ENCODE measurements at places on chromosomes 6 and 20. TPM values are rescaled to one million over a fixed set of nuclear protein-coding genes. Genes with fewer than 3 reads are reported as not detected.

- DNase-seq = no peak
Measured at GRCh38 chr6:157741321-157741947, 81.6 kb upstream of the SNX9 start.

- DNase-seq = no peak
Measured at GRCh38 chr20:34974246-34974645, 18.6 kb downstream of the MYH7B start.

GRCh38 chr6:89007209-89008000 is 44.0 kb upstream of the RNGTT start:
- no peak for DNase-seq

- peak; percentile 17 for DNase-seq
Measured at GRCh38 chr6:52362443-52363227, 684 bp downstream of the PAQR8 start.

DNA sequence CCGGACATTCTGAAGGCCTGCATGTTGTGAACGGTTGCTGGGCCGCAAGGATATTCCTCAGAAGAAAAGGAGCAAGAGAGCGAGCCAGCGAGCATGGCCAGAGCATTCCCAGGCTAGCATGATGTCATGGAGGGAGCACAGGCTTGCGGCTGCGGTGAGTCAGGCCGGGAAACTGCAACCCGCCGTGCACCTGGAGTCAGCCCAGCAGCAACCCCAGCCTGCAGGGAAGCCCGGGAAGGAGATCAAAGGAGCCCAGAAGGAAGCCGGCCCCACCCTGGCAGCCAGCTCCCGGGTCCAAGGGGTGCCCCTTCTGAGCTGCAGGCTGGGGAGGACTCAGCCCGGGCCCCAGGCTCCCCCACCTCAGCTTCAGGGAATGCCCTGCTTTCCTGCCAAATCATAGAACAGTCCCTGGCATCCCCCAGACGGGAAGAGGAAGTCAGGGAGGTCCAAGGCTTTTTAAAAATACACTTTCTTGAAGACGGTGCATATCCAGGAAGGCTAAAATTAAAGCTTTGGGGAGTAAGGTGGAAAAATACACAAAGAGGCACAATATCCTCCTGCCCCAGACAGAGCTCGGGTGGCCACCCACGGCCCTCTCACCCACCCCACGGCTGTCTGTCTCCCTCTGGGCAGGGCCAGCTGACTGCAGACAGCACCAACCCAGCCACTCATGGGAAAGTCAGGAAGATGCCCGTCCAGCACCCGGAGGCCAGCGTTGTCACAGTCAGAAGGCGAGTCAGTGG is 53.7 kb downstream of the BMP7 start:
- peak; percentile 75 for DNase-seq

- DNase-seq = no peak
Measured at GRCh38 chr20:55057779-55058415, 582.5 kb downstream of the DOK5 start.

DNA sequence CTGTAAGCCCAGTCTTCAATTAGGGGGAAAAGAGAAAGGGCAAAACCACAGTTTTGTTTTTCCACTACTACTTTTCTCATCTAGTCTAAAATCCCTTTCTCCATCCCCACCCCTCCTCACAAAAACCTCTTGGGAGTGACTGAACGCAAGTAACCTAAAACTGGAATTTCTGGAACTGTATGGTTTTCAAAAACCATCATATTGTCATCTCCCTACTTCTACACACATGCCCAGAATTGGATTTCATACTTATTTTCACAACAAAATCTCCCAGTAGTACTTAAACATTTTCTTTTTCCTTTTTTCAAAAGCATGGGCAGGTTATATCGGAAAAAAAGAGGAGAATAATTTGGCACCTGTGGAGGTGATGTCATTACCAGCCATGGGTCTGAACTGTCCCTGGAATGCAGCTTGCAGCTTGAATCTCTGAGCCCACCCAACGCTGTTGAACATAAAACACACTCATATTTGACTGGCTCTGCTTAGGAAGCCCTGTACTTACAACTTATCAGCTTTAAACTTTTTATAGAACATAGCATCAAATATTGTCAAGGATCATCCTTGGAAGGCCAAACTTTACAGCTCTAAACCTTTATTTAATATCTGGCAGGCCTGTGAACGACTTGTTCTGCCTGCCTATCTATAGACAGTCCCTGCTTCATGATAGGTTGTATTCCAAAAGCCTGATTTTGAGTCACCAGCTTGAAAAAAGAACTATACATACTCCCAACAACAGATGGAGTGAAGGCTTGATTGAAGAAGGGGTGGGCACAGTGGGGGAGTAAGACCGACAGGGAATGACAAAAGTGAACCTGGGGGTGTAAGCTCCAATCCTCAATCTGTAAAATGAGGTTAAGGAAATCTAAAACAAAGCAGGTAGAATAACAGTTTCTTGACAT is 59.3 kb downstream of the EPB41L2 start:
- no peak for DNase-seq

DSP gene
- total RNA-seq = 0.25 TPM

RSPH4A gene
- total RNA-seq = 0.38 TPM

AIF1 gene
- total RNA-seq = 4.7 TPM

ABHD16B gene
- total RNA-seq = not detected
